ENCODE measurements at places on chromosomes 1 and 21.

GRCh38 chr21:45357436-45358260, 47.3 kb upstream of the COL18A1 start:
- DNase-seq: no peak

DNA sequence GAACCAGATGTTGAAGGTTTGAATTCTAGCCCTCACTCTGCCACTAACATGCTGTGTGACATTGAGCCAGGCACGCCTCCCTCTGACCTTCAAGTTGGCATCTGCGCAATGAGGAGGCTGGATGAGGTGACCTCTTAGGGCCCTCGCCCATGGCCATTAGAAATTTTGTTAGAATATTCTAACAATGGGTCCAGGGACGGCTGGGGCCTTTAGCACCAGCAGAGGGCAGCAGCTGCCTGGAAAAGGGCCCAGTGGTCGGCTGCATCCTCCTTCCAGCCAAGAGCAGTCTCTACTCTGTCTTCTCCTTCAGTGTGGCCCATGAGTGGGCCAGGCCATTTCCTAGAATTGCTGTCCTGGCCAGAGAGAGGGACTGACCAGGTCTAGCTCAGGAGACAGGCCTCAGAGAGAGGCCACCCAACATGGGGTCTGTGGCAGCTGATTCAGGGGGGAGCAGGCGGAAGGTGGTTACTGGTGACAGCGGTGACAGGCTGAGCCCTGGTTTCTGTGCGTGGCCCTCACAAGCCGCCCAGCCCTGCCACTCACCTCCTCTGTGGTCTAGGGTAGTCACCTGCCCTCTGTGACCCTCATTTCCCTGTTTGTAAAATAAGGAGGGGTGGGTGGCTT, 101.3 kb upstream of the ACTL8 start:
- no peak for DNase-seq

DNA sequence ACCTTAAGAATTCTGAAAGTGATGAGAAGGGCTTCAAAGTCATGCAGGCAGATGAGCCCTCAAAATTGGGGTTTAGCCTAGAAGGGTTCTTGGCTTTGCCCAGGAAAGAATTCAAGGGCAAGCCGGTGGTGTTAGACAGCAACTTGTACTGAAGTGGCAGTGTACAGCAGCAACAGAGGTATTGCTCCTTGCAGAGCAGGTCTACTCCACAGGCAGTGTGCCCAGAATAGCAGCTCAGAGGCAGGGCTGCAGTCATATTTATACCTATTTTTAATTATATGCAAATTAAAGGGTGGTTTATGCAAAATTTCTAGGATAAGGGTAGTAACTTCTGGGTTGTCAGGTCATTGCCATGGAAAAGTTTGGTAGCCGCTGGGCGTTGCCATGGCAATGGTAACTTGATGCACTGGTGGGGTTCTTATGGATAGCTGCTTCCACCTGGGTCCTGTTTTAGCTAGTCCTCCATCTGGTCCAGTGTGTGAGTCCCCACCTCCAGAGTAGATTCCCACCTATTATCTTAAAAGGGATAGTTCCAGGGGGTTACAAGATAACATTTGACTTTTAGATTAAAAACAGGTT, 57.9 kb upstream of the CR2 start:
- DNase-seq: no peak

DNA sequence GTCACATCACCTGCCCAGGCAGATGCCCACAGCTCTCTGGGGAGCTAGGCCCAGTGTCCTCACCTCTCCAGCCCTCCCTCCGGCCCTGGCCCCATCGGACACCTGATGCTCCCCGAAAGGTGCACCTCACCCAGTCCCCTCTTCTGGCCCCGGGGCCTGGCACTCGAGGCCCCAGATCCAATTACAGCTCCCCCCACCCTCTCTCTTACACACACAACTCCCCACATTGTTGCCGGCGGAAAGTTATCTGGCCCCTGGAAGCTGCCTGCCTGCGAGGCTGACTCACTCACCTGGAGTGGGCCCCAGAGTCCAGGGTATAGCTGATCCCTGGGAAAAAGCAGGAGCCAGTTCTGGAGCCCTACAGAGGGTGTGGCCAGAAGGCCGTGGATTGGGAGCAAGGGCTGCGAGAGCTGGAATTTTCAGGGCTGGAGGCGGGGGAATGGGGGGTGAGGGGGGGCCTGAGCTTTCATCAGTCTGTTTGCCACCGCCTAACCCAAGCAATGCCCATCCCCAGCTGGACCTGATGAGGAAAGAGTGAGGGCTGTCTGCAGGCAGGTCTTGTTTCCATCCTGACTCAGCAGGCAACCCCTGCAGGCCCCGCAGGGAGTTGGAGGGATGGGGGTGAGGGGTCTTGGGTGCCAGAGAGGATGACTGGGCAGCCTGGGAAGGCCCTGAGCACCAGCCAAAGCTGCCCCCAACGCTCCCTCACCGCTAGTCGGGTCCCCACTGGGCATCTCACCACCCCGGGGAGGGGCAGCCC, 948 bp downstream of the FBXO2 start:
- DNase-seq: no peak

DNA sequence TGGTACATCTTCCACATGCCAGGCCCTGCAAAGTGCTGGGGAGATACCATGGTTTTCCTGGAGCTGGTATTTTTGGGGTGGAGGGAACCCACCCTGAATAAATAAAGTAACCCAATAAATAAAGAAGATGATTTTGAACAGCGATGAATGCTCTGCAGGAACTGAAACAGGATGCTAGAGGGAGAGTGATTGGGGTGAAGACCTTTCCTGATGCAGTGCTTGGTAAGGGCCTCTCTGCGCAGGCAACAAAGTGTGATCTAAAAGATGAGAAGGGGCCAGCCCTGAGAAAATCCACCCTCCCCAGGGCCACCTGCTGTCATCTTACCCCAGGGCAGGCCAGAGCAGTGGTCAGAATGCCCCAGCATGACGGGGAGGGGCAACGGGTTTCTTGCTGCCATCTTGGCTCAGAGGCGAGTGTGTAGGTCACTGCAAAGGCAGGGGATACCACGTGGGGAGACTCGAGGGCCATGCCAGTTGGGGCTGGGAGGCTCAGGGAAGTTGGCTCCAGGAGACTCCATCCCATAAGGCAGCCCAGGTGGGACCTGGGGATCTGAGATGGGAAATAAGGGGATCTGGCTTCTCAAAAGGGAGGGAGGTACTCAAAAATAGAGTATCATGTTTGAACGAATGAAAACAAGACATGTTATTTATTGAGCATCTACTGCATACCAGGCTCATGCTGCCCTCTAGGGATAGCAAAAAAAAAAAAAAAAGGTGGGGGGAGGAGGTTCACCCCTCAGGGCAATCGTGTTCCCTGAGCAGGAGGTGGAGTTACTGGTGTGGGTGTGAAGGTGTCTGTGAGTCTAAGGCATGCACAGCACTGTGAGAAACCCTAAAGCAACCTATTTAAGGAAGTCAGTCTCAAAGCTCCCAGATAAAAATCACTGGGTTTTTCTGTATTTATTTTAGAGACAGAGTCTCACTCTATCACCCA, 2.8 kb downstream of the SRARP start:
- no peak for DNase-seq

GRCh38 chr21:42091899-42092508, 20.9 kb downstream of the UMODL1 start:
- no peak for DNase-seq

DNA sequence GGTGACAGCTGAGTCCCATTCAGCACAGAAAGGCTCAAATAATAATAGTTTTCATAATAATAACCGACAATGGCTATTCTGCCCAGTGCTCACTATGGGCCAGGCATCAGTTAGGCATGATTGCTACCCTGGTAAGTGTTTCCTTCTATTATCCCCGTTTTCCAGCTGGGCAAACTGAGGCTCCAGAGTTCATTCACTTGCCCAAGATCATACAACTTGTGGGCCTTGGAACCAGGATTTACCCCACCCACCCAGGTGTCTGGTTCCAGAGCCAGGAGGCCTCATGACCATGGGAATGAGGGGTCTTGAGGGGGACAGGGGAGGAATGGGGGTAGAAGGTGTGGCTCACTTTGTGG, 518 bp downstream of the PLOD1 start:
- DNase-seq: no peak

- DNase-seq: no peak
These were observed 32.0 kb downstream of the LIN9 start for GRCh38 chr1:226276987-226277386.

DNA sequence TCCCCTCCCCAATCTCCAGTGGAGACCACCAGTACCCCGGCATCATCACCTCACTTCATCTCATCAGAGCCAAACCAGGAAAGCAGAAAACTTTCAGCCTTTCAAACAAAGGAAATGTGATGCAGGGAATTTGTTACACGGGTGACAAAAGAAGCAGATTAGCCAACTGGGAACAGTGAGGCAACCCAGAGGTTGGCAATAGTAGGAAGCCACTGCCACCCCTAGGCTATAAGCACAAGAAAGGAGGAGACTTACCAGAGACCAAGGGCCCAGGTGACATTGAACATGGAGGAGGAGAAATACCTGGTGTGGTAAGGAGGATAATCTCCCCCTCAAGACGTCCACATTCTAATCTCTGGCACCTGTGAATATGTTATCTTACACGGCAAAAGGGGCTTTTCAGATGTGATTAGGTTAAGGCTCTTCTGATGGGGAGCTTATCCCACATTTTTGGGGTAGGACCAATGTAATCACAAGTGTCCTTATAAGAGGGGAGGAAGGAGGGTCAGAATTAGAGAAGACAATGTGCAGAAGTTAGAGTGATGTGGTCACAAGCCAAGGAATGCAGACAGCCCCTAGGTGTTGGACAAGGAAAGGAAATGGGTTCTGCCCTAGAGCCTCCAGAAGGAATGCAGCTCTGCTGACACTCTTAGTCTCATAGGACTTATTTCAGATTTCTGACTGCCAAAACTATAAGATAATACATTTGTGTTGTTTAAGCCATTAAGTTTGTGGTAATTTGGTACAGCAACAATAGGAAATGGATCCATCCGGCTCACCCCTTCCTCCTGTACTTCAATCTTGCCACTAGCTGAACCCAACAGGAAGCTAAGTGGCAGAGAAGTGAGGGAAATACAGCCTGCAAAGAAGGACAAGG, 83.6 kb upstream of the VAV3 start:
- no peak for DNase-seq

DNA sequence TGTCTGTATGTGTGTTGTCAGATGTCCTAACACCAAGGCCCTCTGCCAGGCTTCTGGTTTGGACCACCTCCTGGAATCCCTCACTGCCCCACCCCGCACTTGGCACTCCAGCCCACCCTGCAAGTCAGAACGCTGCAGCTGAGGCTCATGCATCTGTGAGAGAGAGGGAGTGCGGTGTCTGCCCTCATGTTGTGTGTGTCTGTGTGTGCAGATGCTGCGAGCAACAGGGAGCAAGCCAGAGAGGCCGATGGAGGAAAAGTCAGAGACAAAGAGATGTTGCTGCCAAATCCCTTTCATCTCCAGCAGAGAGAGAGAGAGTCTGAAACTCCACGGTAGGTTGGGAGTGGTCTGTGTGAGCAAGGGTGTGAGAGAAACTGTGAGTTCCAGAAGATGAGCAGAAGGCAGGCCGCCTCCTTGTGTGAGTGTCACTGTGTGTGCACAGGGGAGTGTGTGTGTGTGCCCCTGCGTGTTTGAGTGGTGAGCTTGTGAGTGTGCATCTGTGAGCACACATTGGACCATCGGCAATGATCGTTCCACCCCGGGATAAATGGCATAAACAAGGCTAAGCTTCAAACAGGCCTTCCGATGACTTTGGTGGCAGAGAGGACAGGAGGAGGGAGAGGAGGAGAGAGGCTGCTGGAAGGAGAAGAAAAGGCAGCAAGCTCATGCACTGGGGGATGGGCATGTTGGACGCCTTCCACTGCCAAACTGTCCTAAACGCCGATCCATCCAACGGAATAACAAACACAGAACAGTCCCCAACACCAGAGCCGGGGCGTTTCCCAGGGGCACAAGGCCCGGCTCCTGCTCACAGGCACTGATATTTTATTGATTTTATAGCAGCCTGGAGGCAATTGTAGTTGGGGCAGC, 99.2 kb upstream of the GRIK3 start:
- no peak for DNase-seq

DNA sequence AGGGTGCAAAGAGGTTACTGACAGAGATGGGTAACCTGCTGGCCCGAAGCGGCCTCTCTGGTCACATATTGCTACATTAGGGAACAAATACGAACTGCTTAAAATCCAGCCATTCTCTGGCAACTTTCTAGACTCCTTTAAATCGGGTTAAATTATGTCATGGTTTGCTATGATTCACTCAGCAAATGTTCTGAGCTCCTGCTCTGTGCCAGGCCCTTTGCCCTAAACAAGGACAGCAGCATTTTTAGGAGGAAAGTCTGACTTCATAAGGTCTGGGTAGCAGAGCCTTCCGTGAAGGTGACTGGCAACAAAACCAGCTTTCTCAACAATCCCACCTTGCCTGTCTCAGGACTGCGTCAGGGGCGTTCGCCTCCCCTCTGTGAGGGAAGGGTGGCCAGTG, 15.4 kb downstream of the ZP4 start:
- DNase-seq: no peak

DNA sequence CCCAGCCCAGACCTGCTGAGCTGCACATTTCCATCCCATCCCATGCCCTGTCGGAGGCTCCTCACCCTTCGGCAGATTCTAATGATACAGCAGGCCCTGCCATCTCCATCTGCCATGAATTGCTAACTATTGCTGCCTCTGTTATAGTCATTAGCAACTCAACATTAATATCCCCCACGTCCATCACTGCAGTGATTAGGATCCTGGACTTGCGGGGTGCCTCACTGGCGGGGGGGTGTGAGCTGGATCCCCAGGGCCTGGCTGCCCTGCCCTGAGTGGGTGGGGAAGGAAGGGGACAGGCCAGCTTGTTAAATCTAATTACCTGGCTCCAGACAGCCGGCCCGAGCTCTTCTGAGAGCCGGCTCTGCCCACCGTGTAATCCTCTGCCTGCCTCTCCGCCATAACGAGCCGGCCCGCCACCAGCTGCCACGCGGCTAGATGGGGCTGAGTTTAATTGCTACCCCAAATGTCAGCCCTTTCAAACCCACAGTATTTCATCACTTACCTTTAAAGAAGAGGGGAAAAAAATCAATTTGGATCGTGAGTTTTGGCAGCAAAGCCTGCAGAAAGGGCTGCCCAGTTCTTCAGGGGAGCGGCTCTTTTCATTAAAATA, 227.3 kb upstream of the CSF3R start:
- no peak for DNase-seq

DNA sequence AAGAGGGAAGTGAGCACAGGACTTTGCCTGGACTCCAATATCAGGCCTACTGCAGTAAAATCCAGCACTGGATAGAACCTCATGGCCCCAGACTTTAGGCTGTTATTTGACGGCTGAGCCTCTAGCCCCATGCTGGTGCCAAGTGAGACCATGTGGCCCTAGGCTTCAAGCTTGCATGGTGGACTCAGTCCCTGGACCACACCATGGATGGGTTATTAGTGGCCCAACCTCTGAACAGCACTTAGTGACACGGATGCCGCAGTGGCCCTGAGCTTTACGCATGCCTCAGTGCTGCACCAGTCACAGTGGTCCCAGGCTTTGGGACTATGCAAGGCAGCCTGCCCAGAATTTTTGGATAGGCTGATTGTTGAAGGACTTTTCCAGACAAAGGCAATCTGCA, 13.0 kb downstream of the IFI44L start:
- DNase-seq: no peak

DNA sequence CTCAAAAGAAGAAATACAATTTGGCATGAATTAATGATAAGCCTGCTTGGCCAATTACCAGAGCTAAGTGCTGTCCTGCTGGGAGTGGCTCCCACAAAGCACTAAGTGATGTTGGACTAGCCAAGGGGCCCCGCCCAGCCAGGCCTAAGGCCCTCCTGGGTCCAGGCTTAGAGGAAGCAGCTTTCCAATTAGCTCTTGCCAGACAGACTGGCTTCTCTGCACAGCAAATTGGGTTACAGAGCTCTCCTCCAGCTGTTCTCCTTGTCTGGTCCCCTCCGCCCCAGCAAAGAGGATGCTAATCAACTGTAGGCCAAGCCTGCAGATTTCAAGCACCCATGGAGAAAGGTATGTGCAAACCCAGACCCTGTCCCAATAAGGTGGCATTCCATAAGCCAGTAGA, 151.9 kb downstream of the DMRTA2 start:
- DNase-seq: no peak
